CD4-positive, alpha-beta T cell treated with Interleukin-17A for 1 hour (primary cell): ENCODE measurements at places on chromosomes 1 and 21.

DNA sequence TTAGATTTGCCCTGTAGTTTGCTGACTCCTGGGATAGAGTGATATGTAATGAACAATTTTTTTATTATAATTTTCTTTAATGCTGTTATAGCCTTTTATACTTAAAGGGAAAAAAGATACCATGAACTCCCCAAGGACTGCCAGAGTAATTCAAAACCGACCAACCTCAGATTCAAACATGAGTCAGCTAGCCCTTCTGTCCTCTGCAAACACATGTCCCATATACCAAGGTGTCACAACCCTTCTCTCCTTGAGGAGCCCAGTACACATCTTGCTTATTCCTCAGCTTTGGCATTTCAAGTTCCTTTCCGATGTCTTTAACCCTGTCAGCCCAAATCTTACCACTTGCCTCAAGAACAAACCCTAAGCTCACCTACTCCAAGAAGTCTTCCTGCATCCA is 184.9 kb downstream of the KCNH1 start:
- DNase-seq: no peak

DNA sequence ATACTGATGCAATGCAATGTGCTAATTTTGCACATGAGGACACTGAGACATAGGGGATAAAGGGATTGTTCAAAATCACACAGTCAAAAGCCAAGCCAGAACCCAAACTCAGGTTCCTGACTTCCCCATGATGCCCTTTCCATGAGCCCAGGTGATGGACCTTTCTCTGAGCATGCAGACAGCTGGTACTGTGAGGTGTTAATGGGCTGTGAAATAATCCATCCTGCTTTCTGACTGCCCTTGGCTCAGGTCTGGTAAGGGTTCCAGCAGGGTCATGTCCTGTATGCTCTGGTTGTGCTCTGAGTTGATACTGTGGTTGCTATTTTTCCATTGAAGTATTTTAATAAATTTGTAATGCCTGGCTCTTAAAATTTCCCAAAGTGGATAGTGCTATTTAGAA is 50.0 kb downstream of the CNIH3 start:
- no peak for DNase-seq

DNA sequence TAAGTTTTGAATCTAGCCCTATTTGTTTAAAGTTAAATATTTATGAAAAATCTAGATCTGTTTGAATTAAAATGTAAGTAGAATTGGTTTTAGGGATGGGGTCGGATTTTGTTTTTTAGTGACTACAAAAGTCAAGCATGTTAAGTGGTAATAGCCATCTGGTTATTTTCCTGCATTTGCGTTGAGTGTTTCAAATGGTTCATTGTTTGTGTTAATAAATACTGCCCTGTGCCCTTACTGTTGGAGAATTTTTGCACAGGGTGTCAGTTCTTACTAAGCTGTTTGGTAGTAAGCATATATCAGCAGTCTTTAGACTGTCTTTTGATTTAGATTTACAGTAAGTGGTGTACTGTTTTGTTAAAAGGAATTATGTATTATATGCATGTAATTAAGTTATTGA is 46.1 kb upstream of the TARS2 start:
- DNase-seq: no peak

GRCh38 chr1:167629681-167630567 is at the start of gene RCSD1:
TSS of gene RCSD1 (plus strand) at chr1:167630232. CDS start at chr1:167630424, 192 bp downstream.
- DNase-seq: peak; percentile 47
